CD4-positive, alpha-beta T cell (primary cell): ENCODE measurements at places on chromosomes 13 and 19.

- DNase-seq: no peak
These were observed 7.7 kb upstream of the NANOS3 start for GRCh38 chr19:13869281-13869680.

GRCh38 chr19:40200341-40201099 lies 9.3 kb downstream of the MAP3K10 start:
- DNase-seq: no peak

DNA sequence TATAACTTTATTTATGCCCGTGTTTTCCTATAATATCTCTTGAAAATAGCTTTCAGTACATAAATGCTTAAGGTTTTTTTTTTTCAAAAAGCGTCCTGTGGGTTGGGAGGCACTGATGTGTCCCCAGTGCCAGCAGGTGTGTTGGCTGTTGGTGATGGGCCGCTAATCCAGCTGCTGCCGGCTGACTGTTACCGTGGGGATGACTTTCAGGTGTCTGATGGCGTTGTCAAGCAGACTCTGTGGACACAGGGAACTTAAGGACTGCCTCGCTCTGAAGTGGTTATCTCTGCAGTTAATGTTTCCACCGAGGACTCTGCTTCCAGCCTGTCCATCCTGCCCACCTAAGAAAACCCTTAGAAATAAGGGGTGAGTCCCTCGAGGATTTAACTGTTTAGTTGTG lies 94.5 kb downstream of the ANKRD10 start:
- DNase-seq: no peak

DNA sequence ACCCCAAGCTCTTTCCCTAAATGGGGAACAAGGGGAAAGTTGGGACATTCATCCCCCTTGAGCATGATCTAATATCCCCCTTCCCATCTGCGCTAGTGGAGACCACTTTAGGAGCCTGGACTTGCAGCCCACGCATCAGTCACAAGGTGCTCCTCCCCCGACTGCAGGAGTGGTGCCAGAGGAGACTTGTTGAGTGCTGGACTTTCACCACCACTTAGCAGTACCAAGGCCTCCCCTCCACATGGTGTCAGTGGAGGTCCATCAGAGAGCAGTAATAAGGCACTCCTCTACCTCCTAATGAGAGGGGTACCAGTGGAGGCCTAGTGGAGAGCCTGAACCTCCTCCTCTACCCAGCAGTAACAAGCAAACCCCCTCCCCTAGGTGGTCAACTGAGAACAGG lies 22.5 kb downstream of the CAB39L start:
- no peak for DNase-seq

GRCh38 chr19:57317503-57317902 lies 2.8 kb upstream of the ZNF543 start:
- DNase-seq: no peak

DNA sequence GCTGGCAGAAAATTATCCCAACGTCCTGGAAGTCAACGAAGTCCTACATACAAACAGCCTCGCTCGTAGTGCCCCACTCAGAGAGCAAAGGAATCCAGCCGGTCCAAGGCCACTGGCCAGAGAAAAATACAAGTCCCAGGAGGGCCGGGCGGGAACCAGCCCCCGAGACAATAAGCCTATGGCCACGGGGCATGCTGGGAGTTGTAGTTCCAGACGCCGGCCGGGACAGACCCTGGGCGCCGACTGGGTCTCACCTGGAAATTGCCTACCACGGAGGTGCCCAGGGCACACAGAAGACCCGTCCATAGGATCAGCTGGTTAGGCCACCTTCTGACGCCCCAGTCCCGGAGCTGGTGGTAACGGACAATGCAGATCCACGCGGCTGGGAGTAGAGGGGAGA lies 5.4 kb downstream of the TMEM150B start:
- no peak for DNase-seq

- DNase-seq: no peak
These were observed 1.2 kb downstream of the ZNF233 start for GRCh38 chr19:44260695-44261446.

DNA sequence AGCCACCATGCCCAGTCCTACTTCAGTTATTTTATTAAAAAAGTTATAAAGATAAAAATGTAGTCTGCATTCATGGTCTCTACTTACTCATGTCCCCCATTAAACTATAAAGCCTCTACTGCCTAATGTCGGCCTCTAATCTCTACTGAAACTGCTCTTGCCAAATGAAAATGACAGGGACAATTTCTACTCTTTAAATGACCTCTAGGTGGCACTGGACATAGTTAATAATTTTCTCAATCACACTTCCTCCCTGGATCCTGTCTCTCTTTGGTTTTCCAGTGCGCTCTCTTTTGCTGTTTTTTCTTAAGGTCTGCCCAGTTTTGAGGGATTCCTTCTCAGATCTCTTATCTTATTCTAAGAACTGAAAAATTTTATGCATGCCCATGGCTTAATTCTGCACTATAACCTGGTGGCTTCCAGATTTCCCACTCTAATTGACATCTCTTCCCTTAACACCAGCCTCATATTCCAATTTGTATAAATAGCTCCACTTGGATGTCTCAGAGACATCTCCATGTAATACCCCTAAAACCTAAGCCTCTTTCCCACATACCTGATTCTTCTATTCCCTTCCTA lies 54.3 kb downstream of the MTMR6 start:
- DNase-seq: no peak

GRCh38 chr13:94535231-94535630 lies 55.7 kb upstream of the DCT start:
- no peak for DNase-seq

- peak; percentile 79 for DNase-seq
These were observed 1.3 kb upstream of the KCNC3 start for GRCh38 chr19:50330365-50331078.

DNA sequence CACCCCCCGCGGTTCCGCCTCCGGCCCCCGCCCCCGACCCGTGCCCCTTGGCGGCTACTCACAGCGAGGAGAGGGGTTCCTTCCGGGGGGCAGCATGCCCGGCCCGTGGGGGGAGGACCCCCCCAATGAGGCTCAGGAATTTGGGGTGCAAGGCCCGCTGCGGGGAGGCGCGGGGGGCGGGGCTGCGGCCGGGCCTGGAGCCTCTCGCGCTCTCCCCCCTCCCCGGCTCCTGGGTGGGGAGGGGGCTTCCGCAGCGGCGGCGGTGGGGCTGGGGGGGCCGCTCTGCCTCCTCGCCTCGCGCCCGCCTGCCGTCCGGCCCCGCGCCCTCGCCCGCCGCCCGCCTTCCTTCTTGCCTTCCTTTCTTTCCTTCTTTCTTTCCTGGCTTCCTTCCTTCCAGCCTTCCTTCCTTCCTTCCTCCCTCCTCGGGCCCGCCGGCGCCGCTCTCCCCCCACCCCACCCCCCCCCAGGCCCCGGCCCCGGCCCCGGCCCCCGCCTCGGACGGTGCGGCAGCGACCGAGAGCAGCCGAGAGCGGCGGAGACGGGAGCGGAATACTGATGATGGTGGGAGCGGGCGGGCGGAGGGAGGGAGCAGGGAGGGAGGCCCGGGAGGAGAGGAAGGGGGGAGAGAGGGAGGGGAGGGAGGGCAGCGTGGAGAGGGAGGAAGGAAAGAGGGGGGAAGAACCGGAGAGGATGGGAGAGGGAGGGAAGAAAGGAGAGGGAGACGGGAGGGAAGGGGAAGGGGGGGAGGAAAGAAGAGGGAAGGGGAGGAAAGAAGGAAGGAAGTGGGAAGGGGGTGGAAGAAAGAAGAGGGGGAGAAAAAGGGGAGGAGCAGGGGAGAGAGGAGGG lies at the start of gene LRRC4B:
Gene LRRC4B (minus strand): TSS at position 554 of the 846 bp plus-strand sequence. CDS start 19,597 bp downstream, outside the sequence.
- no peak for DNase-seq

DNA sequence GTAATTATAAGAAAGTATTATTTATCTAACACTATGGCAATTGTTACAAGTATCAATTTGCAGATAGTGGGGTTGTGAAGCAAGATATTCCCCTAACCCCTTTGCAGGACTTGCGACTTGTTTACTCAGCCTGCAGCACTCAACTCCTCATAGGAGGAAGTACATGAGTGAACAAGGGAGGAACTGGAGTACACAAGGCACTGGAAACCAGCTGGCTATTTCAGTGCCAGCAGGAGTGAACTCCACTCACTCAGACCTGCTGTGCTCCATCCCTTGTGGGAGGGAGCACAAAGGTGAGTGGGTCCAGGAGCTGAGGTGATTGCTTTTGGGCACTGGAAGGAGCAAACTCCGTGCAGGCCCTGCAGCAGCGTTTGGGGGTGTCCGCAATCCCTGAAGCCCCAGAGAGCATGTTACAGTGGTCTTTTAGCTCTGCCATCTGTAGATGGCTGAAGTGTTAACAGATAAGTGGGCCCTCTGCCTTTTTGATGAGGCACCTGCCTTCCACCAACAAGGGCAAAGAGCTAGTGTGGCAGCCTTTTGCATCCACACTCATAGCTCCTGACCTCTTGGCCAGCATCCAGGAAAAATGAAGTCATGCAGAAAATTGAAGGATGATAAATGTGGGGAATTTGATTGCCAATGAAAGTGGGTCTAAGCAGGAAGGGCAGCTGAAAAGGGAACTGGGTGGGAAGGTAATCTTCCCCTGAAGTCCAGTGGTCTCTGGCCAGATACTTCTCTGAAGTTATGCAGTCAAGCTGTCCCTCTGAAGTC lies 802.2 kb upstream of the MIR17HG start:
- no peak for DNase-seq

DNA sequence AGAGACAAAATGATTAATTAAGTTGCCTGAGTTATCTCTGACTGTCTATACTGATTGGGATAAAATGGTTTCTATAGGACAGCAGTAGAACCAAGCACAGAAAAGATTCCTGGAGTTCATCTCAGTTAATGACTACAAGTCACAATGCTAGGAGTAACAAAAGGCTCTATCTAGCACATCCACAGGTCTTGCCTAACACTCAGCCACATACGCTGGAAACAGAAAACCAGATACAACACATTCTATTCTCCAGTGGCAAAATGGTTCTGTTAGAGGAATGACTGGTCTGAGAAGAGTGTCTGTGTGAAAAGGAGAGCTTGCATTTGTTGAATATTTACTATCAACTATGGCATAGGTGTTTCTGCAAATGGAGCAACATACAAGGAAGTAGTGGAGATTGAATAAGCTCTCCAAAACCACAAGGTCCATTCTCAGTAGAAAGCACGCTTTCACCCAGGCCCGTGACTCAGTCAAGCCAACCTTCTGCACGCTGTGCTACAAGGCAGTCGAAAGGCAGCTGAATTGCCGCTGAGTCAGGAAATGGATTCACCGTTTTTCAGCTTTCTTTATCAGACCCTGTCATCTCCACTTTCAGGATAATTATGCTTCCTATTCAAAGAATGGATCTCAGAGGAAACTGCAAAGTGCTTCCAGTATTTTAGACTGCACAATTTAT lies 761.5 kb downstream of the EFNB2 start:
- DNase-seq: no peak

- no peak for DNase-seq
These were observed 15.9 kb downstream of the BCAM start for GRCh38 chr19:44824761-44825160.

- no peak for DNase-seq
These were observed 55.1 kb downstream of the RGCC start for GRCh38 chr13:41512441-41512840.

DNA sequence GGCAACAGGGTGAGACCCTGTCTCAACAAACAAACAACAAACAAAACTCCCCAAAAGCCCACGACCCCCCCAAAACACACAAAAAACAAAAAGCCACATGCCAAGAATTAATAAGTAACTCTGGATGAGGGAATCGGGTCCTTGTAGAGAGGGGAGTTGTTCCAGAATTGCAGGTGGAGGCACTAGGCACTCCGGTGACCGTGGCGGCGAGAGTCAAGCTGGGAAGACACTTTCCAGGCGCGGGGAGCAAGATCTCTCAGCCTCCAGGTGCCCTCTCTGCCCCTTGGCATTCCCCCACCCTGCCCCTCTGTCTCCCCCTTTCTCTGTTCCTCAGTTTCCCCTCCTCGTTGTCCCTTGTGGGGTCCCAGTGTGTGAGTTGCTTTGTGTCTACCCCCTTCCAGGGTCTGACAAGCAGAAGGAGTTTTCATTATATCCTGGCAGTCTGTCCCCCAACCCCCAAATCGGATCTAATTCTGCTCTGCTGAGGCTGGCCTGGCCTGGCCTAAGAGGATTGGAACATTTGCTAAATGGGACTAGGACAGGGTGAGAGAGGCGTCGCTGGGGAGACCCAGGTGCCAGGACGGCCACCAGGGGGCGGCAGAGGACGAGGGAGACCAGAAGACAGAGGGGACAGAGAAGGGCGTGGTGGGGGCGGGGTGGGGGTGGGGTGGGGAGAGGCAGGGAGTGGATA lies 8.3 kb upstream of the CRX start:
- DNase-seq: peak; percentile 70

DNA sequence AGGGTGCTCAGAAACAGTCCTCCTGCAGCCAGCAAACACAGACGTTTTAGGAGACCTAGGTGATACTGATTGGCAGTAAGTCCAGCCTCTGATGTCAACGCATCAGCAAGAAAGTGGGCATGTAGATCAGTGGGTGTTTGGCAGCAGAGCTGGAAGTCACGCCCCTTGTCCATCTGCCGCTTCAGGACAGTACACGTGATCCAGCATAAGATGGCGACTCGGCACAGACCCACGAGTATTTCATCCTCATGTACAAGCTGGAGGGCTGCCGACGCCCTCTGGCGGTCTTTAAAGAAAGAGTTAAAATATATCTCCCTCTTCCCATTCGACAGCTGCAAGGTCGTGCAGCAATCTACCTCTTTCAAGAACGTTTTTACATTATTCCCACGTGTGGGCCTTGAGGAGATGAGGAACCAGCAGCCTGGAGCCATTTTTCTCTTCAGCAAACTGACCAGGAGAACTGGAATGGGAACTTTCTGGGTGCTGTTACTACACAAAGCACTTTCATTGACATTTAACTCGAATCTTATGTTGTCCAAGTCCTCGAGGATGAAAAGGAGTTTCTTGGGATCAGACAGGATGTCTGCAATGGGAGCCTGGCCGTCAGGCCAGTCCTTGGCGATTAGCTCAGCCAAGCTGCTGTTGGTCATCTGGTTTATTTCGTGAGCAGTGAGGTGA lies 22.3 kb downstream of the NLRP11 start:
- DNase-seq: peak; percentile 0

DNA sequence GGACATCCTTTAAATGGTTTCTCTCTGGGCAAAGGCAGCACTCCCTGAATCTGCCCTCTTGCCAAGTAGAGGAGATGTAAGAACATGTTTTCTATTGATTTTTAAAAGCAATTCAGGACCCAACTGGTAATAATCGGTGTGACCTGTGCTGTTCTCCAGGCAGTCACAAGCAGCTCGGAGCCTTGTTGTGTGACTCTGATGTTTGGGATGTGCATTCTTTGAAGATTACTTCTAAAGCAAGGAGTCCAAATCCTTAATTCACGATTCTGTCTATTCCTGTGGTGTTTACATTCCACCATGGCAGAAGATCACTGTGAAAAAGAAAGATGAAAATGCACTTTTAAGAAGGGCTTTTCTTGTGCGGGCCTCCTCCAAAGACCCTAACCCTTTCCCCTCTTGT lies 122.3 kb upstream of the ZNF536 start:
- DNase-seq: no peak
